ENCODE measurements at places on chromosomes 4 and X.

DNA sequence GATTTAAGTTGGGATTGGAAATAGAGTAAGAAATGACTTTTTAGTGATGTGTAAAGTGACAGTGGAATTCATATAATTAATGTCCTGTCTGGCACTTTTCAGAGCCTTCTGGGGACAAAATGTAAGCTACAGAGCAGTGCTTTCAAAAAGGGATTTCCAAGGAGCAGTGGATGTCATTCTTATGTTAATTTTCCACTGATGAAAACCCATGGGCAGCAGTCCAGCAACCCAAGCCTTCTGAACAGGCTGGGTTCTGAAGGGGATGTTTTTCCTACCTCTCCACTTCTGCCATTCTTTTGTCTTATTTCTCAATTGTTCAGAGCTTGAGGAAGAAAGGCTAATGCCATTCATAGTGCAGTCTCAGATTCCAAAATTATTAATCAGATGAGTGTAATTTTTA is 717.6 kb upstream of the HS3ST1 start:
- no peak for DNase-seq

GRCh38 chr4:7243609-7244330 is 51.4 kb downstream of the SORCS2 start:
- no peak for DNase-seq

- no peak for DNase-seq
These were observed 74.8 kb downstream of the FREM3 start for GRCh38 chr4:143625632-143626031.

GRCh38 chrX:55135171-55135570 is 46.4 kb downstream of the PAGE2 start:
- peak; percentile 23 for DNase-seq

DNA sequence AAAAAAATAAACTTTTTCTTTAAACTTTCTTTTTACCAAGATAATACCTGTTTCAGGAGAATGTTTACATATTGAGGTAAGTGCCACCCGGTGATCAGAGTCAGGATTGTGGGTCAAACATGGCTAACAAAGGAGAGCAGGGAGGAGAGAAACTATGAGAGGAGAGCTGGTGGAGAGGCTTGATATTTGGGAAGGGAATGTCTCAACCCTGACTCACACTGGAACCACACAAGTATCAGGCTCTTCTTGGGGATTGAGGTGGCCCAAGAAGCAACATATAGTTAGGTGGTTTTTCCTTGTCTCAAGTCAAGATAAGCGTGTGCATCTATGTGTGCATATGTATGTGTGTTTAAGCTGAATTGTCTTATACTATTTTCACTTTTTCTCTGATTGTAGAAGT is 6.7 kb downstream of the TCEAL1 start:
- DNase-seq: no peak

DNA sequence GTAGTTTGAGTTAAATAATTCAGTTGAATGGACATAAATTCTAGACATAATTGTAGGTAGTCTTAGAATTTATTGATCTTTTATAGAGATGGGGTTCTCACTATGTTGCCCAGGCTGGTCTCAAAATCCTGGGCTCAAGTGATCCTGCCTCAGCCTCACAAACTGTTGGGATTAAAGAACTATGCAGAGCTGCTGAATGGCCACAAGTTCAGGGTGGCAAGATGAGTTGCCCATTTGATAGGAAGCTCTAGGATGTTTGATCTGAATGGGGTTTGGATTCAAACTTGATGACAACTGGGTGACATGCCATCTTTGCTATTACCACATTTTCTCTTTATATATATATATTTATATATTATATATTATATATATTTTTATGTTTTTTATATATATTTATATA is 3.6 kb downstream of the RPL36A start:
- no peak for DNase-seq

- DNase-seq: no peak
These were observed 18.3 kb downstream of the QDPR start for GRCh38 chr4:17493619-17494018.

- DNase-seq: no peak
These were observed 154.6 kb downstream of the EPHA5 start for GRCh38 chr4:65515646-65516045.

DNA sequence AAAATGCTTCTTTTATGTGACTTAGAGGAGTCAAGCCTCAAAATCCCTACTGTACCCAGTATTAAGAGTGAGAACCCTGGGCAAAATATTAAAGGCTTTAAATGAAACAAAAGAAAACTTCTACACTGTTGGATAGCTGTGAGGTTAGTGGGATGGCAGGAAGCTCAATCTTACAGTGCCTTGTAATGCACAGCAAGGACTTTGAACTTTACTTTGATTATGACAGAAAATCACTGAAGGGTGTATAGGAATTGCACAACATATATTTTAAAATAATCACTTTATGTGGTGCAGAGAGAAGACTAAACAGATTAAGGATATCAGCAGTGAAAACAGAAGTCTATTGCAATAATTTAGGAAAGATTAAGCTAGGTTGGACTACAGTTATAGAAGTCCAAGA is 1333.4 kb downstream of the ADGRL3 start:
- DNase-seq: no peak

DNA sequence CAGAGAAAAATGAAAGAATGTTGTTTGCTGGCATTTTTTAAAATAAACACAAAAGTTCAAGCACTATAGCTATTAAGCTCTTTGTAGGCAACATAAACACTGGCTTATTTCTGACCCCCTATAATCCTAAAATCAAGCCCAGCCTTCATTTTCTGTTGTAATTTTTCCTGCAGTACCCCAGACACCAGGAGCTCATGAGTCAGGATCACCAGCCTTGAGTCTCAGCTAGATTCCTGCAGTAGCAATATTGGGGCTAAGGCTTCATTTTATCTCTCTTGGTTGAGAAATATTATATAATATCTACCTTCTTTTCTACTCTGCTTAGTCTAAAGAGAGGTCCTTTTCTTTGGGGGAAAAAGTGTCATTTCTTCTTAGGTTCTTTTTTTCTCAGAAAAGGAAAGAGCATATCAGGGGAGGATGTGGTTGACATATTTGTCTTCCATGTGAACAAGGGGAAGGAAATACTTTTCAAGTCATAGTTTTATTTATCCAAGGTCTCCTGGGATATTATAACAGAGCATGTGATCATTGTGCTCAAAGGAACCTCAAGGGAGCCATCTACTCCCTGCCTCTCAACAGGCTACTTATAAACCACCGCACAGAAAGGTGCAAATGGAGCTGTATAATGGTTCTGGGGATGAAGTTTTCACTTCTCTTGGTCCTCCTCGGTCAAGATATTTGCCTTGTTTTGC is 678.3 kb upstream of the NR3C2 start:
- no peak for DNase-seq

DNA sequence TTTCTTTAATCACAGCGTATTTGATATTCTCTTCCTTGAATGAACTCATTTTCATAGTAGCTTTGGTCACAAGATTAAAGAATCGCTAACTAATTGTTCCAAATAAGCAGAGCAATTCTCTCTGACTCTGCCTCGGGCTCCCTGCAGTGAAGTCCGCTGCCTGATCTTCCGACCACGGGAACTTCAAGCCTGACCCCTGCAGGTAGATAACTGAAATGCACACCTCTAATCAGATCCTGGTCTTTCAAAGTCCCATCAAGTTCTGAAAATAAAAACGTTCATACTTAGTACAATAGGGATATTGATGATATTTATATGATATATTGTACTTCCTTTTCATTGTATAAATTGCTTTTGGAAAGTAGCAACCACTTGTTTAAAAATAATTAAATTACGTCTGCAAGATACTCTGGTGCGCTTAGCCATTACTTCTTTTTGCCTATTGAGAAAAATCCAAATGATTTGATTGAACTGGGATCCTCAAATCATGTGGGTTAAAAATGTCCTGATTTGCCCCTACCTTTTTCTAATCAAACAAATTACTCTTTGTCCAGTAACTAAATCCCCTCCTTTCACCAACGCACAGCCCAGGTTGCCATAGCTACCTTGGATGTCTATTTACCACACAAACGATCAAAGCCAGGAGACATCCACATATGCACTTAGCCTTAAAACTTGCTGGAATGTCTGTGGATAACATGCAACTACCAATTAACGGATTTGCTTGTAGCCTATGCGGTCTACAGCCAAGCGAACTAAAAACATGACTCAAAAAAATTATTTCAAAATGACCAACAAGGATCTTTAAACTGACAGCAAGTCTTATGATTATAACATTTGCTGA is 4.2 kb downstream of the MID1 start:
- no peak for DNase-seq

DNA sequence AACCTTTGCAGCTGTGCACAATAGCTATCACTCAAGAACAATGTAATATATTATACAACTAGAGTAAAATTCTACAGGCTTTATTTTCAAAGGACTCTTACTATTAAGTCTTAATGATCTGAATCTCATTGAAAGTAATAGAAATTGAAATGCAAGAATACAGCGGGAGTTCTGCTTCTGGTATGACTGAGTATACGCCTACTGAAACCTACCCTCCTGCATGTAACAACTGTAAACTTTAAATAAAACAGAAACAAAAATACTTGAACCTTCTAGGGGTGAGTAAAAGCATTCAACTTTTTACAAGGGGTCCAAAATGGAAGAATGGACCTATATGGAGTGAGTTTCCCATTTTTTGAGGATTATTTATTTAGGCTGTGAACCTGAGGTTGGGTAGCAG is 13.5 kb downstream of the DCHS2 start:
- no peak for DNase-seq

GRCh38 chrX:35699642-35700041 is 98.5 kb upstream of the MAGEB16 start:
- DNase-seq: no peak

- DNase-seq: no peak
These were observed 37.3 kb upstream of the UGT2B4 start for GRCh38 chr4:69532886-69533506.

- no peak for DNase-seq
These were observed 21.6 kb downstream of the KANTR start for GRCh38 chrX:53115550-53115874.

- DNase-seq: no peak
These were observed 4.0 kb upstream of the C4orf17 start for GRCh38 chr4:99506781-99507180.

DNA sequence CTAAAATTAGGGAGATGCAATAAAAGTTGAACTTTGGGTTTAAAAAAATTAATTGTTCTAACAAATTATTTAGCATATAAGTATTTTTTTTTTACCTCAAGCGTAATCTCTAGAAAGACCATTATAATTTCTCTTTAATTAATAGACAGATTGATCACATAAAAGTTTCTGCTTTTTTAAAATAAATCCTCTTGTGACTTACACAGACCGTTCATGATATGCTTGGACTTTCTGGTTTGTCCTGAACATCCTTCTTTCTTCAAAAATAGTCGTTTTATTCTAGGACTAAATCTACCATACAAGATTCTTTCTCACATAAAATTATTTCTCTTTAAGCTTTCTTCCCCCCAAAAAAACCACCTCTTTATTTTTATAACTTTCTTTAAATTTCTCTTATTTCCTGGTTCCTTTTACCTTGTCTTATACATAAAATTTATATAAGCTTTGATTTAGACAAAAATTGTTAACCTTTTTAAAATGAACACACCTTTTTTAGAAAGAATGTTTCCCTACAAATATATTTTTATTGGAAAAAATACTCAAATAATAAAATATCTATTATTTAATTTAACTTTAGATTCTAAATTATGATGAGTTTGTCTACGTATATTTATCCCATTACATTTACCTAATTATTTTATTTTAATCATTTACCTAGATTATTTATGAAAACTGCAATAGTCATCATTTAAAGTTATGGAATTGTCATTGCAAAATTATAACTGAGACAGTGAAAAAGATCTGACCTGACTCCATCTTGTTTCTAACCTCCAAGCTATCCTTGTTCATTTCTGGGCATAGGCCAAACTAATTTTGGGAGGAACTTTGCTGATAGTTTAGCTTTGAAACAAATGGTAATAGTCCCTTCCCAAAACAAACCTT is 37.6 kb downstream of the PGRMC2 start:
- no peak for DNase-seq

- no peak for DNase-seq
These were observed 807.4 kb downstream of the FSTL5 start for GRCh38 chr4:161356351-161356750.

- peak; percentile 57 for DNase-seq
These were observed 48.2 kb upstream of the SLIT2 start for GRCh38 chr4:20203508-20203907.

DNA sequence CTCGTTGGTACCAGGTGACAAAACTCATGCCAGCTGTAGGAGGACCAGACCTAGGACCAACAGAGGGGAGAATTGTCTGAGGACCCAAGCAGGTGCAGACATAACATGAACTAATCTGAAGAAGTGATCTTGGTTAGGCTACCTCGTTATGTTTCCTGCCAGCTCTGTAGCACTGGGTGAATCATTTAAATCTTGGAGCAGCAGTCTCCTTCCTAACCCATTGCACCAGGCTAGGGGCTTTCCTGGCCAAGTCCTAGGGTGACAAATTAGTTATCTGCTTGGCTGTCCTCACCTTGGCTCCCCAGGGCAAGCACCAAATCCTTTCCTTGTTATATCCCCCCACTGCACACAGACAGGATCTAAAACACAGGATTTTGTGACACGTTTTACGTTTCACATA is 87.8 kb downstream of the WWC2 start:
- no peak for DNase-seq

DNA sequence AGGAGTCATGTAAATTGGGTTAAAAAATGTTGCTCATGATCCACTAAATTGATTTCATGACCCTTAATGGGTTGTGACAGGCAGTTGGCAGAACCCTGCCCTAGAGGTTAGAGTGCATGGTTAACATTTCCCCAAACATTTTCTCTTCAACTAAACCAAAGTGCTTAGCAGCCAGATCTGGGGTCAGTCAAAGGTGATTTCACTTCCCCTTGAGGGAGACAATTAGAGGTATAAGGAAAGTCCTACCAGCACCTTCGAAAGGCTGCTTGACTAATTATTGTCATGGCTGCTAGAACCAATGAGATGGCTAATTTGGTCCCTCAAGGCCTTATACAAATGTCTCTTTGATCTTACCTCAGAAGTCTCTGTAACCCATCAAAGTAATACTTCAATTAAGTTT is 30.9 kb upstream of the INTS6L start:
- no peak for DNase-seq
